ENCODE measurements at places on chromosomes 13 and 19. TPM values are rescaled to one million over a fixed set of nuclear protein-coding genes. Genes with fewer than 3 reads are reported as not detected.

Gene IL4I1
- total RNA-seq, result 9.3 TPM

Gene ZNF284
- 1.9 TPM for total RNA-seq

Gene LGALS4
- total RNA-seq, result 4.4 TPM

Gene INAFM1
- 1.6 TPM for total RNA-seq

Gene PNKP
- 48.0 TPM for total RNA-seq

Gene ZSCAN5C
- total RNA-seq, result not detected

Gene SOX21
- not detected for total RNA-seq

Gene BRD4
- 39.2 TPM for total RNA-seq

Gene ASF1B
- total RNA-seq, result 0.66 TPM

Gene SLC10A2
- not detected for total RNA-seq

Gene ZNF571
- total RNA-seq, result 5.8 TPM

Gene C19orf85
- total RNA-seq, result not detected

Gene ZNF557
- 7.9 TPM for total RNA-seq

All from subcutaneous adipose tissue (tissue), 4 donors.